ENCODE measurements at places on chromosomes 6 and 20.

DNA sequence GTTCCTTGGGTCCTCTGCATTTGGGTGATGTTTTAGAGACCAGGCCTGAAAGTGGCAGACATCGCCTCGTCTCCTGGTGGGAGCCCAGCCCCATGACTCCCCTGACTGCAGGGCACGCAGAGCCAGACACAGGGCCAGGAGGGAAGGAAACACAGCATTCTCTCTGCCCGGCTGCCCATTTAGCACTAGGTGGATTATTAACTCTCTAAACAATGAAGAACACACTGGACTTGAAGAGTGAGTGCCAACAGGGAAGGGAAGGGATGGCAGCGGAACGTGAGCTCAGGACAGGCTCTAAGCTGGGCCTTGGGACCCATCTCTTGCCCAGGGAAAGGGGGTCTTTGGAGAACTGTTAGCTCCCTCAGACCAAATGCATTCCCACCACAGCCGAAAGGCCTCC is 80.4 kb downstream of the TBXT start:
- DNase-seq, result no peak

DNA sequence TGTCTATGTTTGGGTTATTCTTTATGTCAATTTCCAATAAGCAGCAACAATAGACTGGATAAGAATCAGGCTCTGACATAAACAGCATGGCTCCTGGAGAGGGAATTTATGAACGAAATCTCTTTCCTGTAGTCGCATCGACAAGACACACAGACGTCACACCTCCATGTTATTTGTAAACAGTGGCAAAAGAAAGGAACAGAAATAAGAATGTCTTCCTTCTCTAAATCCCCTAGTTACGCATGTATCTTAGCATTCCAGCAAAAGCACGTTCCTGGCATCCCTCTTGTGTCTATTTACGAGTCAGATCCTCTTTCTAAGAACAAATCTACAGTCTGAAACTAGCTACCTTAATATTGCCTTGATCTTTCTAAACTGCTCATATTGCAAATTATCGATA is 559.1 kb upstream of the JAG1 start:
- DNase-seq, result no peak

GRCh38 chr6:115885636-115886366 is 174.9 kb downstream of the FRK start:
- no peak for DNase-seq

GRCh38 chr20:2814587-2815051 is at the start of gene C20orf141:
C20orf141 (plus strand) TSS chr20:2814987; CDS start chr20:2815185, 198 bp downstream.
- no peak for DNase-seq

DNA sequence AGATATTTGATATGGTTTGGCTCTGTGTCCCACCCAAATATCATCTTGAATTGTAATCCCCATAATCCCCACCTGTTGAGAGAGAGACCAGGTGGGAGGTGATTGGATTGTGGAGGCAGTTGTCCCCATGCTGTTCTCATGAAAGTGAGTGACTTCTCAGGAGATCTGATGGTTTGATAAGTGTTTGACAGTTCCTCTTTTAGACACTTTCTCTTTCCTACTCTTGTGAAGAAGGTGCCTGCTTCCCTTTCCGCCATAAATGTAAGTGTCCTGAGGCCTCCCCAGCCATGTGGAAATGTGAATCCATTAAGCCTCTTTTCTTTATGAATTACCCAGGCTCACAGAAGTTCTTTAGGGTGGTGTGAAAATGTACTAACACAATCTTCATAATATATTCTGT is 1404.0 kb upstream of the ADGRB3 start:
- no peak for DNase-seq

DNA sequence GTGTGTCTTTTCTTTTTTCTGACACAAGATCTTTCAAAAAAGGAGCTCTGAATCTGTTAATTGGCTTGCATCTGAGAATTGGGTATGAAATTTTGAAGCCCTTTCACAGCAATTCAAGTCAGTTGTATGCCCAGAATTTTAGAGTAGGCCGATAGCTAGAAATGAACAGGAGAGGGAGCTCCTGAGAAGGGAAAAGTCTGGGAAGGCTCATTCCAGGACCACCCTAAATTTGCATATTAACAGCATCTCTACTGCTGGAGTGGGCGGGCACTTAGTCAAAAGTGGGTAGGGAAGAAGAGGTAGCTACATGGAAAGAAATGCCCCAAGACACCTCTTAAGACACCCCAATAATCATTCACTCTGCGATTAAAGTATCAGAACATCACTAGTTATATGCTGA is 928.3 kb downstream of the TBC1D32 start:
- DNase-seq, result no peak

All from effector CD8-positive, alpha-beta T cell (primary cell).